ENCODE measurements at places on chromosomes 4 and X.

DNA sequence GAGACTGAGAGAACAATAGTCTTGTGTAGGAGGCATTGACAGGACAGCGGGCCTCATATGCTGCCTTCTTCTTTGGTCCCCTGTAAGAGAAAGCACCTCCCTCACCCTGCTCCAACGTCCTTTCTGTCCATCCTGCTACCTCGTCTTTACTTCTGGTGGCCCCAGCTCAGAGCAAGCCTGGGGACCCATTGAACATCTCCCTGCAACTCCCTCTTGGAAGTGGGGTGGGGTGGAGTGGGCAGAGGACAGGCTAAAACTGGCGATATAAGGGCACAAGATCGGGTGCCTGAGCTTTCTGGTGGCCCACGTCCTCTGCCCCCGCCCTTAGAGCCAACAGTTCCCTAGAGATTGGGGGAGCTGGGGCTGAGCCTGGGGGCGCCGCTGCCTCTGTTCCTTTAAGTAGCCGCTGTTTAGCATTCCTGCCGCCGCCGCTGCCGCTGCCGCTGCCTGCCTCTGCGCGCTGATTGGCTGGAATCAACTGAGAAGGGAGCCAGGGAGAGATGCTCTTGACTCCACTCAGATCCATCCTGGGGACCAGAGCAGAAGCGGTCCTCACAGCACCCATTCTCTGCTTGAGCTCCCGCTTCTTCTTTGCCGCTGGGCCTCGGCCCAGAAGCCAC is at the start of gene DLG3:
TSS of gene DLG3 (plus strand) at position 510 of the 620 bp plus-strand sequence. CDS start 367 bp downstream, outside the sequence.
- peak; percentile 56 for DNase-seq

GRCh38 chr4:37535872-37536271 is 150.3 kb downstream of the RELL1 start:
- DNase-seq = no peak

DNA sequence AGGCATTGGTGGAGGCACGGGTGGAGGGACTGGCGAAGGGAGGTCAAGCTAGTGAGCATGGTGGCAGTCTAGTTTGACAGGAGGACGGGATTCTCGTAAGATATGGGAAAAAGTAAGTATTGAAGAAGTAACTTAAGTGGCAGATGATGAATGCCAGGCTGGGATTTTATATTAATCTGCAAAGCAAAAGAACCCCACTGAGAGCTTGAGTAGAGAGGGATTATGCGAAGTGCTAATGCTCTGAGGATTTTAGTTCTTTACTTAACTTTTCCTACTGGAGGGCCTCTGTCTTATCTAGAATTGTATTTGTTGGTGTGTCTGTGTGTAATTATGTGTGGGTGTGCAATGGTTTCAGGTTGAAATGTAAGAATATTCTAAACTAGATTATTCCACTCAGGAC is 327.9 kb downstream of the FAT4 start:
- DNase-seq = no peak

- DNase-seq = no peak
Observed at GRCh38 chr4:40323866-40324265, 11.3 kb upstream of the CHRNA9 start.

DNA sequence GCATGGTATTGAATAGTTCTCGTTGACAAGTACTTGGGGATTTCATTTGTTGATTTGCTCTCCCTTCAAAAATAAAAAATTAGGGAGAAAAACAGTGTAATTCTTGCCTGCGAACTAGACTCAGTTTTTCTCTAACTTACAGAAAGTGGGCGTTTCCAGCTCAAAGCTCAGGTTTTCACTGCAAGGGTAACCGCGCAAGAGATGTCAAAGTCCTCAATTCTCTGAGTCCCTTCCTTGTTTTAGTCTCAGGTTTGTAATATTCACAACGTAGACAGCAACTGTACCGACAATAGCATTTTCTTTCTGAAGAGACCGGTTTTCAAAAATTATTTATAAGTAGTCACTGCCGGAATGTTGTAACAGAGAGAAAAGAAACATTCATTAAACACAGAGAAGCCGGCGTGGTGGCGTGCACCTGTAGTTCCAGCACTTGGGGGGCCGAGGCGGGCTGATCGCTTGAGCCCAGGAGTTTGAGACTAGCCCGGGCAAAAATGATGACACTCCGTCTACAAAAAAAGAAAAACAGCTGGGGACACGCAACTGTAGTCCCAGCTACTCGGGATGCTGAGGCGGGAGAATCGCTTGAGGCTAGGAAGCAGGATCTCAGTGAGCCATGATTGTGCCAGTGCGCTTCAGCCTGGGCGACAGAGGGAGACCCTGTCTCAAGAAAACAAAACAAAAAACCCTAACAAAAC is 774 bp downstream of the ZCCHC4 start:
- DNase-seq = no peak

DNA sequence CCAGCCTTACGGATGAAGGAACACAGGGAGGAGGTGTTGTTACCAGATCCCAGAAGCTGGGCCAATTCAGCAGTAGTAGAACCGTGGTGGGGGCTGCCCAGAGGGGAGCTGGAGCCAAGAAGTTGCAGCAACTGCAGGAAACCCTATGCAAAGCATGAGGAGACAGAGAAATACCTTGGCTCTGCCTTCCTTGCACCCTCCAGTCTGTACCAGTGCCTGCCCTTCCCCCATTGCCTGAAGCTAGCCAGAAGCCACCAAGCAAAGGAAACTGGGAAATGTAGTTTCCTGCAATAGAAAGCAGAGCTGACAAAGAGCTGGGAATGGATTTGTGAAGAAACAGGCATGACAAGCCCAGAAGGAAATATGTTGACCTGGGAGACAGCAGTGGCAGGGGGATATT is 108.7 kb upstream of the FUNDC1 start:
- DNase-seq = no peak

- DNase-seq = no peak
Observed at GRCh38 chrX:38365954-38366353, 13.6 kb downstream of the OTC start.

GRCh38 chrX:47690175-47690574 is 31.2 kb upstream of the UXT start:
- DNase-seq = no peak

- DNase-seq = no peak
Observed at GRCh38 chr4:168731006-168731636, 234.3 kb downstream of the PALLD start.

DNA sequence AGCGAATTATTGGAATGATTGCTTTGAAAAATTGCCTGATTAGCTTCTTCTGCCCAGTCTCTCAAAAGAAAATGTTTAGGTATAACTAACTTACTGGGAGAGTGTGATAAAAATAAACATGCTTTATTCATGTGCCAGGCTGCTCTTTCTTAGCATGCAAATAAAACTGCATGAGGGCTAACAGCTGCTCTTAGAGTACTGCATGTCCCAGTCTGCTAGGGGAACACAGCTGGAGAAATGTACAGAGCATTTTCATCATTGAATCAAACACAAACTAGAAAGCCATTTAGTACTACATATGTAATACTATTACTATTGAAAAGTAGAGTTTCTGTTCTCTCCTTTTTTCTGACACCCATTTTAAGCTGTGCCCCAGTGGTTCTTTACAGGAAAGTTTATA is 726.0 kb downstream of the GRID2 start:
- DNase-seq = no peak

- no peak for DNase-seq
Observed at GRCh38 chrX:155997436-155997835, at the start of gene IL9R. TSS of gene IL9R (plus strand) at chrX:155997696. CDS start at chrX:155997760, 64 bp downstream.

DNA sequence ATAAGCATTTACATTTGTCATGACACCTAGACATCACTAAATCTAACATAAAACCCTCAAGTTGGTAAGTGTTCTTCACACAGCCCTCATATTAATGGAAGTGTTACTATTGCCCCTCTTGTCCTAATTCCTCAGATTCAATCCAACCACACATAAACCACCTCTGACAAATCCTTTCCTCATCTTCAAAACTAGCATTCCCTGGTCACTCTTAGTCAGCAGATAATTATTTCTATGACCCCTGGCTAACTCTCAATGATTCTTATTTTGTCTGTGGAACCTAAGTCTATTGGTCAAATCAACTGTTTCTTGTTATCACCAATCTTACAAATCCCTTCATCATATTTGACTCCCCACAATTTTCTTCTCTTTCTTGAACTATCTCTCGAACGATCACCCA is 168.6 kb downstream of the PPP3CA start:
- DNase-seq = no peak

All from NCI-H748 treated with DMSO at 0.1 percent for 48 hours (cell line).